Stimulated activated CD8-positive, alpha-beta memory T cell treated with anti-CD3 and anti-CD28 coated beads, Interleukin-15, amount 100 ng/mL, for 24 hours (primary cell): ENCODE measurements at places on chromosomes 2 and 18.

GRCh38 chr2:73890301-73891092 lies 2.3 kb upstream of the ACTG2 start:
- no peak for DNase-seq

DNA sequence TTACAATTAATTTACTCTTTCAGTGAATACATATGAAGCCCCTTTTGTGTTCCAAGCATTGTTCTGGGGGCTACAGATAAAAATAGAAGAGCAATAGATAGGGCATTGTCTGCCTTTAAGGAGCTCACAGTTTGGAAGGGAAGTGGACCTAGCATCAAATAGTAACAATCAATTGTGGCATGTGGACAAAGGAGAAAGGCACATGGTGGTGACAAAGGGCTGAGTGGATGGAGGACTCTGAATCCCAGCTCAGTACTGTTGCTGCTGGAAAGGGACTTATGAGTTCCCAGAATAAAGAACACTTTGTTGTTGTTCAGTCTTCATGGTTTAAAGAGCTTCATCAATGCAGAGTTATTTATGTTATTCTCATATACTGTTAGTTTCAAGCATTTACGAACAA lies 217.7 kb downstream of the HRH4 start:
- no peak for DNase-seq

GRCh38 chr2:85390941-85391669 lies 19.1 kb downstream of the CAPG start:
- peak; percentile 38 for DNase-seq

DNA sequence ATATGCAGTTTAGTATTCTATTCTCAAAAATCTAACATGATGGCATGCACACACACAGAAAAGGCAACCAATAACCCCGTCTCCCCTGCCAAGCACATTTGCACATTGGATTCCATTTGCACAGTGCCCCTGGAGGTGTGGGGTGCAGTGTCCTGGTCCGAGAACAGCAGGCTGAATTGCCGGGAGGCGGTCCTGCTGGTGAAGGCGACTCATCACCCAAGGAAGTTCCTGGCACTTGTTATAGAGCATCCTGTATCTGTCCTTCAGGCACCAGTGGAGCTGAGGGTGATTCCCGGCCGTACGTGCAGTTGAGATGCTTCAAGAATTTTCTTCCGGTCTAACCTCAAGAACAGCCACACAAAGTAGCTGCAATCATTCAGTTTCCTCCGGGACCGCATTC lies 73.0 kb upstream of the RAB12 start:
- DNase-seq: no peak

- no peak for DNase-seq
These were observed 65.4 kb downstream of the AAK1 start for GRCh38 chr2:69578198-69578540.

DNA sequence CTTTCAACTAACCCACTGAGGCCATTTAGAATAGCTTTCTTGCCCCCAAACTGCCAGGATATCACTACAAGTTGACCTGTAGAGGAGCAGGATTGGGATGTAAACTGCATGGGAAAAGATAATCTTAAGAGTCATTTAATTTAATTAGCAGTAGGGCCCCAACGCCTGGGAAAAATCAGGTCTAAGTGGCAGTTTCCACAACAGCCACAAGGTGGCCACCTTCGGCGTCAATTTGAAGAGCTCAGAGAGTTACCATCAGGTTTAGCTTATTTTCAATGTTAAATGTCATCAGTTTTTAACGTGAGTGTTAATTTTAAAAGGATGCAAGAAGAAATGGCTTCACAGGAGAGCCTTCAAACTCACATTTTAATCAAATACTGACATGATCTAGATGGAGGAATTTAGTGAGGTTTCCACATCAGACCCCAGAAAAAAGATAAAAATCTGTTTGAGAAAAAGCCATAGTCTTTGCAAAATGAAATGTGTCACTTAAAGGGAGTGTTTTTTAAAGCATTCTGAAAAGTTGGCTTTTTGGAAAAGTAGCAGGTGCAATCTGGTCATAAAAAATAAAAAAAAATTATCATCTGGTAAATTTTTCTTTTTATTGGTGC lies 77.3 kb upstream of the UPP2 start:
- peak; percentile 21 for DNase-seq
